Activated CD4-positive, alpha-beta T cell treated with anti-CD3 and anti-CD28 coated beads for 24 hours (primary cell): ENCODE measurements at places on chromosomes 4 and X.

DNA sequence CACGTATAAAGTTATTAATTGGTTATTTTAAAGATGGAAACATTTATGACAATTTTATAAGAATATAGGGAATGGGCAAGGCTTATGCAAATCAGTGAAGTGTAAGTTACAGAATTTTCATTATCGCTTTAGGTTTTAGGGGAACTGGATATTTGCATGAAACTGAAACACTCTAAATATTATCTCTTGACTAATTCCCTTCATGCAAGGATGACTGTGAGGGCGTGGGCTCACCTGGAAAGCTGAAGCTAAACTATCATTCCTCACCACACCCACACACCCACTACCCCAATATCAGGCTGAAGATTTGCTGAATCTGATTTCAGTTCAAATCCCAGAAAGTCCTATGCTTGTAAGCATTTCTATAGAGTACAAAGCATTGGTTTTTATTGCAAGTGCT, 81.7 kb upstream of the ARHGAP24 start:
- DNase-seq = no peak

DNA sequence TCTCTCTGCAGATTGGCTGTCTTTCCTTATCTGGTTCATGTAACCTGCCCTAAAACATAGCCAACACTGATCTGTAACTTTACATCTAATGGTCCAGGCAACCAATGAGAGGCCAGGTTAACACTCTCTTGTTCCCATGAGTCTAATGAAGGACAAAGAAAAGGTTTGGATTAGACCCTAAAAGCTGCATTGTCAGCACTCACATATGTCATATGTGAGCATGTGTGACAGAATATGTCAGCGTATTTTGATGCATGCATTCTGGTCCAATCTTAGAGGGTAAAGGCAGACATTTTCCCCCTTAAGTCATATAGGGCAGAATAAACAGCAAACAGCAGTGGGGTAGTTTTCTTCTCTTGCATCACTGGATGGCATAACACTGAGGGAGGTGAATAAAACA, 3.7 kb downstream of the NDST3 start:
- no peak for DNase-seq

DNA sequence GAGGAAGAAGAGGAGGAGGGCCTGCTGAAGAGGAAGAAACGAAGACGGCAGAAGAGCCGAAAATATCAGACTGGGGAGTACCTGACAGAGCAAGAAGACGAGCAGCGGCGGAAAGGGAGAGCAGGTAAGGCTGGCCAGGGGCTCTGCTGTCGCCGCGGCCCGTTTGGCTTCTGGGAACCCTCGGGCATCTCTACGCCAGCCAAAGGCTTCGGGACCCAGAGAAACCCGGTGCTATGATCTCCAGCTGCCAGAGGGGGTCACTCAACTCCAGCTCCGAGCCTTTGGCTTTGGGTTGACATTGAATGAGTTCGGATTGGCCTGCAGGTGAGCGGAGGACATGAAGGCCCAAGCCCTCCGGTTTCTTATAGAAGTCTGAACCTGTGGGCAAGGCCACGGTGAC, 42.8 kb downstream of the BCORL1 start:
- DNase-seq = no peak

- no peak for DNase-seq
Observed at GRCh38 chr4:65865489-65865888, 195.2 kb upstream of the EPHA5 start.

GRCh38 chr4:85867271-85867670, 392.3 kb downstream of the ARHGAP24 start:
- DNase-seq = no peak

GRCh38 chrX:156001001-156001666, 3.6 kb downstream of the IL9R start:
- no peak for DNase-seq

GRCh38 chrX:15497865-15498264, 2.7 kb upstream of the BMX start:
- DNase-seq = peak; percentile 12

DNA sequence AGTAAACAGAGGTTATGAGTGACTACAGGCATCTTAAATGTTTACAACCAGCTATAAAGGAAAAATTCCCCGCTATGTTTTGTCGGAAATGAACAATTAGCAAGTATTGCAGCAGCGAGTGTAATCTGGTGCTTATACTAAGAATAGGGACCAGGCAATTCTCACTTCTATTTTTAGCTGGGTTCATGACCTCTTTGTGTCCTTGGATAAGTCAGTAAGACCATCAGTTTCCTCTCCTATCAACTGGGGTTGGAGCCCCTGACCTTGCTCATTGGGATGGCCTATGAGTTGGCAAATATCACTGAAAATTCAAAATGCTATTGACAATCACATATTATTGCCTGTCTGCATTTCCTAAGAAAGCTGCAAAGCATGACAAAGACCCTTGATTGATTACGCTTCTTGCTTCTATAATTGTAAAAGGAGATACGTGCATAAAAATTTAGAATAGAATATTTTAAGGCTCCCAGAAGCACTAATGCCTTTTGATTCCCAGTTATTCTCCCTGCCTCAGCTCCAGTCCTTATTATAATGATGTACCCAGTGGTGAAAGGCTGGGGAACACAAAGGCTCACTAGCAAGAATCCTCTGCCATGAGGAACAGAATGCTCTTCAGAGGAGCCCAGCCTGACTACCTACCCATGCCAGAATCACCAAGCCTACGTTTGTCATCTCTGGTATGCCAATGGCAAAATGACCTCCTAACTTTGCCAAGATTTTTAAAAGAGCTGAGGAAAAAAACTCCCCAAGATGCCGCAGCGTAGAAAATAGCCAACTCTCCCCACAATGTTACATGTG, 21.9 kb downstream of the GATB start:
- DNase-seq = no peak

GRCh38 chrX:21735038-21735767, 22.7 kb downstream of the SMPX start:
- DNase-seq = no peak

GRCh38 chr4:77510367-77510766, 95.3 kb upstream of the CXCL13 start:
- DNase-seq = no peak

DNA sequence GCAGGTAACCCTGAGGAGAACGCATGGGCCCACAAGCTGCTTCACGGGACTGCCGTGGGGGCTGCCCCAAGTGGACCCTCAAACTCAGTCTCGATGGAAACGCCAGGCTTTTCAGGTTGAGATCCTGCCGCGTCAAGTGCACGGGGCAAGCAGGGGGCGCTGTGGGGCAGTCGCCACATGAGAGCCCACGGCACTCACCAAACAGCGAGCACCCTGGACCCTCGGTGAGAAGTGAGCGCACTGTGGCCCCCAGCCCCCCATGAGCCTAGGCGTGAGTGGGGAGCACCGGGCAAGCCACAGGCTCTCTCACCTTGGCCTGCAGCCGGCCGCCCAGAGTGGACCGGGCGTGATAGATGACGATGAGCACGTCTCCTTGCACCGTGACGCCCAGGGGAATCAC, 50.9 kb upstream of the CPLX1 start:
- no peak for DNase-seq

GRCh38 chrX:40245488-40246071, 147.8 kb upstream of the BCOR start:
- DNase-seq = no peak

DNA sequence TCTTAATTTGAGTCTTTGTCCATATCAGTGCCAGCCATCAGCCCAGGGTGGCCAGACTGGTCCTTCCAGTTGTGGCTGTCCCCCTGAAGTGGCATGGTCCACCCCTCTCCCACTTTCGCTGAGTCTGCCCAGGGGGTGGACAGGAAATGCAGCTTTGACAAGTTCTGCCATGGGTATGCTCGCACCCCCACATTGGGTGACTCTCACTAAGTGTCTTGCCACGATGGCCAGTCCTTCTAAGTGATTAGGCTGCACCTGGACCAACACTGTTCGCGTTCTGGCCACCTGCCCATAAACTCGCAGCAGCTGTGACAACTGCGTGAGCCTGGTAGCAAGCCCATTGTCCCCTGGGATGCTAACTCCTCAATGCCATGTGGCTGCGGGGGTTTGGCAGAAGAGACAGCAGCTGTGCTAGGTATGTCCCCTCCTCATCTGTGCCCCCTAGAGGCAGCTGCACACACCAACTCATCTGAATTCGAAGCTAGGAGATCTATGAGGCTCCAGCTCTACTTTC, 10.0 kb upstream of the LNX1 start:
- no peak for DNase-seq
